ENCODE measurements at places on chromosomes 2 and 18.

GRCh38 chr2:31129375-31130171 is 8.7 kb downstream of the GALNT14 start:
- no peak for DNase-seq

DNA sequence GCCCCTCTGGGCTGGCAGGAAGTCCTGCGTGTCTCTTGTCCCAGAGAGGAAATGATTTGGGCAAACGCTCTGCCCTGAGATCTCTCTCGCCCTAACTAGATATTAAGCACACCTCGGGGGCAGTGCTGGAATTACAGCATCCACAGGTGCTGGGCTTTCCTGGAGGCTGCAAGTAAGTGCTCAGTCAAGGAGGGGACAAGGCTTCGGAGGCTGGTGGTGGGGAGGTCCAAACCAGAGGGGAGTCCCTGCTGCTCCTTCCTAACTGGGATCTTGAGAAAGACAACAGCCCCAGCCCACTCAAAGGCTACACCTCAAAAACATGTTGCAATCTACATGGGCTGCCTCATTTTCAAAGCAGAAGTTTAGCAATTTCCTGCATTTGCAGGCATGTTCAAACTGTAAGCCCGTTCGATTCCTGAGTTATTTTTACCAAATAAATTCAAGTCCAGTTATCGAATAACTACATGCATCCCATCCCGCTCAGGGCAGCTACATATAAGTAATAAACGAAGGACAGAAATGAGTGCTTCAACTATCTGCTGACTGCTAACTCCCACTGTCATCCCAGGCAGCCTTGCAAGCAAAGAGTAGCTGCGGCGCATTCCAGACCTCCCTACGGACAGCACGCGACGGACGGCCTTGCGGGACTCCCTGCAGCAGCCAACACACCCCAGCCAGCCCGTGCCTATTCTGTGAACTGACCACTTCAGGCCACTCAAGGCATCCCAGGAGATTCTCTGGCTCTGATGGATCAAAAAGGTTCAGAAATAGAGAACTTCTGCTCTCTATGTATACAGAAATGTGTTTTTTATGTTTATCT is 27.5 kb downstream of the ZNF516 start:
- peak; percentile 67 for DNase-seq

GRCh38 chr2:120834206-120834605 is 98.5 kb downstream of the GLI2 start:
- no peak for DNase-seq

- no peak for DNase-seq
Observed at GRCh38 chr2:54927085-54927750, 123.0 kb downstream of the RTN4 start.

DNA sequence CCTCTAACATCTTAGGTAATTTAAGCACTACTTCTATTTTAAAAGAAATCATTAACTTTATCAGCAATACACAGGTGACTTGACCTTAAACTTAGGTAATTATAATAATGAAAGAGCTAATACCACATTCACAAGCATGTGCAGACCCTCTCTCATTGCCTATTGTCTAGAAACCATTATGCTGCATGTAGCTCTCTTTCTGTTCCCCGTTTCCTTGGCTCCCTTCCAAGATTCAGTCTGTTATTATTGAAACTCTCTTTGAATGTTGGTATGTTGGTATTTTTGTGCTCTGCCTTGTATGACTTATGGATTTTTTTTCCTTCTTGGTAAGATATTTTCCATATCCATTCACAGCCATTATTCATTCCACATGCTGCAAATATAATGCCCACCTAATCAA is 201.2 kb downstream of the CDCA7 start:
- DNase-seq: no peak

DNA sequence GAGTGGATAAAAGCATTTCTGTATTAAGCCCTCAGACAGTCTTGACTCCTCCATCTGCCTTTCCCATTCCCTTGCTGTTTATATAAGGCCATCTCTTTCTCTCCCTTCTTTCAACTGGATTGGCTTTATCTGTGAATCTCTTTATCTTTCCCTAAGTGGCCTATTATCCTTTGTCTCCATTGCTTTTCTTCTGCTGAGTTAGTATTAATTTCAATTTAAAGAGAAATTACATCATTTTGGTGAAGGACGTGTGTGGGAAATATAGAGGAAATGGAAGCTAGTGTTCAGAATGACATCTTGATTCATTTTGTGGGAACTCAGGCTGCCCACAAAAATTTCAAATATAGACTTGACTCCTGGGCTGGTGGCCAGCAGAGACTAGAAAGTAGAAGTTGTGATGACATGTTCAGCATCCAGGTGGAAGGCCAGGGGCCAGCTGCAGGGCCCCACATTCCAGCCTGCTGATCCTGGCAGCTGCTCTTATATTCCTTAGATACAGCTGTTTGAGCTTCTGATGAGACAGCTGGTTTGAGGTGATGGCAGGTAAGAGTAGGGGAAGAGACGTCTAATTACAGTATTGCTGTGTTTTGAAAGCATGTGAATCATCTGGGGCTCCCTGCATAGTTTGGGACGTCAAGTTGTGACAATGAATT is 52.3 kb downstream of the DIS3L2 start:
- DNase-seq: peak; percentile 97

- peak; percentile 93 for DNase-seq
Observed at GRCh38 chr2:191376981-191377629, 131.9 kb downstream of the MYO1B start.

DNA sequence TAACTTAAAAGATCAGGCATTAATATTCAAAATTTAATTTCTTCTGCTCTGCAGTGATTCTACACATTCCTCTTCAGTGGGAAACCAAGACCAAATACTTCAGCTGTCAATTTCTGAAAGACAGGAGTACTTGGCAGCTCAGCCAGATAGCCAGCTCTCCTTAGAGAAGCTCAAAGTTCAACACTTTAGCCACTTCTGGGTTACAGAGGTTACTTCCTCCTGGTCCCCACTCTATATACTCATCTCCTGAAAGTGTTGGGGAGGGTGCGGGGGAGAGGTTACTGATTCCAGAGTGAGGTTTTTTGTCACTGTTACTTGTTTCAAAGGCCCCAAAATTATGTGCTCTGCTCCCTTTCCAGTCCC is 4.1 kb downstream of the CYTIP start:
- DNase-seq: no peak

DNA sequence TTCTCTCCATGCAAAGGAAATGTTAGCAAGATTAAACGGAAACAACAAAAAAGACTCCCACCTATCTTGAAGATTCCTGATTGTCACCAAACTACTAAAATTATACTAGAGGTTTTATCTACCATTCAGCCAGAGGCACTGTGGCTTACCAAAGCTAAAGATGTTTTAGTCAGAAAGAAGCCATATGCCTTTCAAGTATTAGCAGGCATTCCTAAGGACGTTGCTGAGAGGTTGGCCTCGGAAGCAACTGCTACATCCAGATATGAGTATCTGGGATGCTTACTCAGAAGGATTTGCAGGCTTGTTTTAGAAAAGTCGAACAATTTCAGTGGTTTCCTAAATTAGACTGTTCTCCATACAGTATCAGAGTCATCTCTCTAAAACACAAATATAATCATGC is 88.3 kb upstream of the UBE2E3 start:
- peak; percentile 14 for DNase-seq

GRCh38 chr2:189142893-189143759 is 36.4 kb downstream of the COL5A2 start:
- peak; percentile 53 for DNase-seq

- DNase-seq: no peak
Observed at GRCh38 chr2:37851828-37852584, 73.1 kb upstream of the RMDN2 start.

DNA sequence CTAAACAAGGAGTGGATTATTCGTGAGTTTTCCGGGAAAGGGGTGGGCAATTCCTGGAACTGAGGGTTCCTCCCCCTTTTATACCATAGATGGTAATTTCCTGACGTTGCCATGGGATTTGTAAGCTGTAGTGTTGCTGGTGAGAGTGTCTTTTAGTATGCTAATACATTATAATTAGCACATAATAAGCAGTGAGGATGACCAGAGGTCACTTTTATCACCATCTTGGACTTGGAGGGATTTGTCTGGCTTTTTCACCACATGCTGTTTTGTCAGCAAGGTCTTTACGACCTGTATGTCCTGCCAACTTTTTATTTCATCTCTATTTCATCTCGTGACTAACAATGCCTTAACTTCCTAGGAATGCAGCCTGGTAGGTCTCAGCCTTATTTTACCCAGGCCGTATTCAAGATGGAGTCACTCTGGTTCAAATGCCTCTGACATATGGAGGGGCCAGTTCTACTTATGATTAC is 124.8 kb upstream of the B3GNT2 start:
- DNase-seq: peak; percentile 9
